ENCODE measurements at places on chromosomes 11 and 22.

GRCh38 chr22:41538583-41538982 is 5.7 kb downstream of the POLR3H start:
- DNase-seq, result no peak

DNA sequence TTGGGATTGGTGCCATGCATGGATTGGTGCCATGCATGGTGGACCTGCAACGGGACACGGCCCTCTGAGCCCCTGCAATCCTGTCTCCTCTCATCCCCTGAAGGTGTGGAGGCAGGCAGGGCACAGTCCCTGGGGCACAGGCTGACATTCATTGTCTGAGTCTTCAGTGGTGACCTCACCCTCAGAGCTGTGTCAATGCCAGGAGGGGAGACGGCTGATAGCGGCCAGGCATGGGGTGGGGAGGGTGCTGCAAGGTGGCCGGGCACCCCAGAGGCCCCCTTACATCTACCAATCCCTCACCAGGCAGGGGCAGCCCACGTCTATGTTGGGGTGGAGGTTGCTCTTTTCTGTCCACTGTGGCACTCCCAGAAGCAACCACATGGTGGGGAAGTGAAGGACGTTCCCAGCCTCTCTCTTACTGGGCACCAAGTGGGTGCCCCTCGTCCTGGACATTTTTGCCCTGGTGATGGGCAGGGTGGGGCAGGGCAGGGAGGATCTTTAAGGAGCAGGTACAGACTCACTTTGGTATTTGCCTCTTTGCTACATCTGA is 47.6 kb downstream of the NECTIN1 start:
- DNase-seq, result no peak

DNA sequence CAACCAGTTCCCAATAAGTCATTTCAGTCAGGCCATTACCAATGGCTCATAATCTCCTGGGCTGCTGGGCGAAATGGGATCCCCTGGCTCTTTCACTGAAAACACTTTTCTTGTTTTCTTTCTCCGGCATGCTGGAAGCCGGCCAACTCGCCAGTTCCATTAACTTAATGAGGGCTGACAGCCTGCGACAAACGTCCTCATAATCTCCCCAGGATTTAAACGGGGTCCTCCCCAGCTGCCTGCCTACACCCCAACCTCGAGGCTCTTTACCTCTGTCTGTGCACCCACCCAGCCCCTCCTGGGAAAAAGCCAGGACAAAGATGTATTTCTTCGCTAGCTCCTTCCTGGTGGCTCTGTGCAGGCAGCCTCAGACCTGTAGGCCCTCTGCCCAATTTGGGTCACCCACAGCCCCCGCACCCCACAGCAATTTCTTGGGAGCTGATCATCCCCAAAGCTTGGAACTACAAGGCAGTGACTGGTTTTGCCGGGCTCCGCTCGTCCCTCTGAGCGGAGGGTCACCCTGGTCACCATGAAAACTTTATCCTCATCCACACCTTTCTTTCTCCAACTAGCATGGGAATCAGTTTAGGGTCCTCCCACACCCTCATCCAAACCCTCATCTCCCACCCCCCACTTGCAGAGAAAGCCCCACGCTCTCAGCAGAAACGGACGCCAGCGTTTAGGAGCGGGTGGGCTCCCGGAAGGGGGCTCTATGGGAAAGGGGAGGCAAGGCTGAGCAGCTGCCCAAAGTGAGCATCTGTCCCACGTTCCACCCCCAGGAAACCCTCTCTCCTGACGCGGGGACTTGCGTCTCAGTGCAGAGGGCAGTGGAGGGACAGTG is 51.1 kb upstream of the KCNQ1OT1 start:
- DNase-seq, result no peak

GRCh38 chr11:45641961-45642360 is 23.5 kb downstream of the CHST1 start:
- no peak for DNase-seq

DNA sequence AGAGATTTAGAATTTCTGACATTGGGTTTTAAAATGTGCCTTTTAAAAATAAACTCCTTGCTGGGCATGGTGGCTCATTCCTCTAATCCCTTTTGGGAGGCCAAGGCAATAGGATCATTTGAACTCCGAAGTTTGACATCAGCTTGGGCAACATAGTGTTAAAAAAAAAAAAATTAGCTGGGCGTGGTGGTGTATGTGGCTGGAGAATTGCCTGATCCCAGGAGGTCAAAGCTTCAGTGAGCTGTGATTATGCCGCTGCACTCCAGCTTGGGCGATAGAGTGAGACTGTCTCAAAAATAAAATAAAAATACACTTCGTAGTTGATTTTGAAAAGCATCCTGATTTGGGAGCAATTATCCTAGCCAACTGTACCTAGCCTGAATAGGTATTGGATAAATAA is 3.4 kb upstream of the APLP2 start:
- DNase-seq, result no peak

DNA sequence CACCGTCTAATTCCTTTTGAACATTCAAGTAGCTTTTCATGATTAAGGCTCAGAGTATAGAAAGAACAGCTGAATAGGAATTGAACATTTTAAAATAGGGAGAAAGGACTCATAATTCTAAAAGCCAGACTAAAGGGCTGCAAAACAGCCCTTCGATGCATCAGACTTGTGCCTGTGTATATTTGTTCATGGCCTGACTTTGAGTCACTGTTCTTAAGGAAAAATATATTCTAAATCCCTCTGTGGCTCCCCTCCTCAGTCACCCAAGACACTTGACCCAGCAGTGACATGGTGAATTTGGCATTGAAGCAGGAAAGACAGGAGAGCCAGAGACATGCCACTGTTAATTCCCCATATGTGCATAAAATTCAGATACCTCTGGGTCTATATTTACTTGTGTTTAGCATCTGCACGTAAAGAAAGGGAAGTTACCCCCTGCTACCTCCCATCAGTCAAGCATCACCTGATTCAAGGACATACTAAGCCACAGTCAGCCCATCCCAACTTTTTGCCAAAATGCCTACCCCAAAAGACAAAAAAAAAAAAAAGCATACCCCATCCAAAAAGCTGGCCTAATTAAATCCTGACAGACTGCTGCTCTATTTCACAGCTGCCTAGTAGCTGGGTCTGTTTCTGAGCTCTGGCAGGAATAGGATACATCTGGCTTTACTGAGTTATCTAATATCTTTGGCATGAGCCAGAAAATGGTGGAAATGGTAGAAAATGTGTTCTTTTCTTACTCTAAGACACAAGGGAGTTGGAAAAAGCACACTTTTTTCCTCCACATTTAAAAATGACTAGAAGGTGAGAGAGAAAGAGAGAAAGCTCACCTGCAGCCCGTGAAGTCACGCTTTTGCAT is 93.5 kb downstream of the COMMD9 start:
- no peak for DNase-seq

- DNase-seq, result no peak
Observed at GRCh38 chr11:64245401-64245796, 1.3 kb downstream of the PPP1R14B start.

GRCh38 chr11:1494650-1495049 is 8.1 kb upstream of the MOB2 start:
- DNase-seq, result no peak

DNA sequence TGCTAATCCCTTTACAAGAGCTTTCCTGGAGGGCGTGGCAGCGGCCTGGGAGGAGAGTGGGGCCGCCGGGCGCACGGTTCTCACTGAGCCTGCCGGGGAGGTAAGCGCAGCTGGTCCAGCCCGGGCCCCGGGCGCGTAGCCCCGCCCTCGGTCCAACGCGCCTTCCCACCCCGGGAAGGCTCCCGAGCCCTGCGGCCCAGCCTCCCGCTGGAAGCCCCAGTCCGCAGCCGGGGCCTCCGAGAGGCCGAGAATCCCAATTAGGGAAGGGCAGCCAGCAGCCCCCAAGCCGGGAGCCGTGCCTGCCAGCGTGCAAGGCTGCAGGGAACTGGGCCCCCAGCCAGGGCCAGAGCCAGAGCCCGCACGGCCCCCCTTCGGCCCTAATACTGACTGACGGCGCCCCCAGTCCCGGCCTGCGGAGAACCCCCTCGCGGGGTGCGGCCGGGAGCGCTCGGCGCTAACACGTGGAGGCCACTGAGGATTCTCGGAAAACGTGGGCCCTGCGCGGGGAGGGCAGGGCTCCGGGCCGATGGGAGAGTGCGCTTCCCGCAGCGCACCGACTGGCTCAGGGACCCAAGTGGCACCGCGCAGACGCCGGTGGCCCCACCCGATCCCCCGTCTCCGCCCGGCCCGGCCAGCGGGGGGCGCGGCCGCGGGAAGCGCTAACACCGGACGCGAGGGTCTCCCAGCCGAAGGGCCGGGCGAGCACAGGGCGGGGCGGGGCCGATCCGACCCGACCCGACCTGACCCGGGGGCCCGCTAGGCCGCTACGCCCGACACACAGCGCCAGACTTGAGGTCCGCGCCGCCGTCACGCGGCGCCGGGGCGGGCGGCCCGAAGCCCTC is 5.7 kb downstream of the ZFTA start:
- no peak for DNase-seq

DNA sequence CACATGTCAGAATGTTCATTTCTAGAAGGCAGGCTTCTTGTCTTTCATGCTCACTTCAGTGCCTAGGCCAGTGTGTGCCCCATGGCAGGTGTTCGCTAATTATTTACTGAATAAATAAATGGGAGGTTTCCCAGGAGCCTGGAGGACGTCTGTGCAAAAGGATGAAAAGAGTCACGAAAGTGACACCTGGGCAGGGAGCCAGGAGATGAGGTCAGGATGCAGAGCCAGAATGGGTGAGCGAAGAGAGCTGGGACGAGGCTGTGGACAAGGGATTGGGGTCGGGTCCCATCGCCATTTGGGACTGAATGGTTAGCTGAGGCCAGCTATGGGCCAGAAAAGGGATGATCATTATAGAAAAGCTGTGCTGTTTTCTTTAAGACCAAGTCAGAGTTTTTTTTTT is 560.4 kb downstream of the TBC1D22A start:
- no peak for DNase-seq

DNA sequence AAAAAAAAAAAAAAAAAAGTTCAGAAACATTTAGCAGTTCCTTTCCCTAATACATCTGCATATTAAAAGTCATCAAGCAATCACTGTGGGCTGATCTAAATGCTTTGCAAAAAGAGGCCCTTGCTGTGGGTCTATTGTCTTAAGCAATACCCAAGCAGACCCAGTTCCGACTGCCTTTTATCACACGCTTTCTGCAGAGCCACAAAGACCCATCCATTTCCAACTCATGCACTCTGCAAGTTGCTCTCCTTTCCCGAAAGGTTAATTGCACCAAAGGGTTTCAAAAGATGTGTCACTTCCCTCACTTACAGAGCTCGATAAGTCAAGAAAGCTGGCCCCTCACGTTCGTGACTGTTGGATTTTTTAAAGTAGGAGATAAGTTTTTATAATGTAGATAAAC is 138.9 kb downstream of the MPPED1 start:
- DNase-seq, result no peak

- DNase-seq, result no peak
Observed at GRCh38 chr22:18082467-18082866, 4.7 kb downstream of the PEX26 start.

GRCh38 chr22:45271667-45272201 is 13.0 kb upstream of the UPK3A start:
- no peak for DNase-seq

DNA sequence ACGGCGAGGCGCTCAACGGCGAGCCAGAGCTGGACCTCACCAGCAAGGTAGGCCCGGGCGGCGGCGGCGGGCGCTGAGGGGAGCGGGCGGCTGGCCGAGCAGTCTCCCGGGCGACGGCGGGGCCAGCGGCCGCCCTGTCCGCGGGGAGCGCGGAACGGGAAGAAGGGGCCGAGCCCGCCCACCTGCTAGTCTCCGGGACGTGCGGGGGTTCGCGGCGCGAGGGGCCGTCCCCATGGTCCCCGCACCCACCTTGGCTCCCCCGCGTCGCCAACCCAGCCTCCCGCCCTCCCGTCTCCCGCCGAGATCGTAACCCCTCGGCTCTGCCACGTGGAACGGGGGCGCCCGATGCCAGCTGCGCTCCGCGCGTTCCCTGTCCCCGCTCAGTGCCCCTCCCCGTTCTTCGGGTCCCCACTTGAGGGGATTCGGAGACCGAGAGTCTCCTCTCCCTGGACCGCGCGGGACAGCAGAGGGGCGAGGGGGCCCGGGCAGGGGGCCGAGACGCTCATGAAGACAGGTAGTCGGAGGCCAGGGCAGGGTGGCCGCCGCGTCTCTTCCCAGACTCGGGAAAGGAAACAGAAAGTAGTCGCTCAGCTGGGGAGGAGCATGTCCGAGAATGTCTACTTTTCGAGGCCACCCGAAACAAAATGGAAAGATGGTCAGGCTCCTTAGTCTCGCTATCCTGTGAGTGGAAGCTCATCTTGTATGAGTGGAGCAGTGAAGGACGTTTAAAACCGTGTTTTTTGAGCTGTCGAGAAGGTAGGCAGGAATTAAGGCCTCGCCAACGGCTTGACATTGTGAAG is 557 bp downstream of the GTPBP1 start:
- no peak for DNase-seq

- no peak for DNase-seq
Observed at GRCh38 chr11:5679811-5680210, 5.1 kb downstream of the TRIM5 start.

All from stimulated activated CD8-positive, alpha-beta memory T cell treated with anti-CD3 and anti-CD28 coated beads, Interleukin-15, amount 100 ng/mL, for 24 hours (primary cell).